Kidney capillary endothelial cell (primary cell): ENCODE measurements at places on chromosomes 2 and 18.

- no peak for DNase-seq
Observed at GRCh38 chr18:11517704-11518103, 91.7 kb upstream of the SLC35G4 start.

DNA sequence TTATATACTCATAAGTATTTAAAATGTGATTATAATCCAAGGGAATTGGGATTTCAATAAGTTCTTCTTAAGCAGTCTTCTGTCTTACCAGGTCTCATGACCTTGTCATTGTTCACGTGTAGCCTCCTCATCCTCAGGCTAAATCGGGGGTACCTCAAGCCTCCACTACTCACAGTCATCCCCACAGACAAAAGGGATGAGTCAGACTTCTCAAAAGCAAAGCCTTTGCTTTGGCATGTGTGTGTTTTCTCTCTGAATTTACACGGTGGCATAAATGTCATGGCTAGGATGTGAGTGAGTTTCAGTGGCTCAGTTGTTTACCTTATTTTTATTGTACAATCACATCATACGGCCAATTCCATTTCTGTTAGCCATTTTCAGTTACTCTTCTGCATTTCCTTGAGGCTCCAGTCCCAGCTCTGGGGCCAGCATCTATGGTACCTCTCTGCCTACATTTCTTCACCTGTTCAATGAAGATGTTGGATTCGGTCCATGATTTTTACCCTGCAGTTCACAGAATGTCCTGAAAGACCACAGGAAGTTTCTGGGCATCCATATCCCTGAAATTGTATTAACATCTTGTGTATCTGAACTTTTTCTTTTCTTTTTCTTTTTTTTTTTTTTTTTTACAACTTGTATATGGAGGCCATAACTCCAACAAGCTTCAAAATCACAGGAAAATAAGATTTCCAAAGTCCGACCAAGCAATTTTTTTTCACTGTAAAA is 195.3 kb downstream of the FHOD3 start:
- DNase-seq, result no peak

DNA sequence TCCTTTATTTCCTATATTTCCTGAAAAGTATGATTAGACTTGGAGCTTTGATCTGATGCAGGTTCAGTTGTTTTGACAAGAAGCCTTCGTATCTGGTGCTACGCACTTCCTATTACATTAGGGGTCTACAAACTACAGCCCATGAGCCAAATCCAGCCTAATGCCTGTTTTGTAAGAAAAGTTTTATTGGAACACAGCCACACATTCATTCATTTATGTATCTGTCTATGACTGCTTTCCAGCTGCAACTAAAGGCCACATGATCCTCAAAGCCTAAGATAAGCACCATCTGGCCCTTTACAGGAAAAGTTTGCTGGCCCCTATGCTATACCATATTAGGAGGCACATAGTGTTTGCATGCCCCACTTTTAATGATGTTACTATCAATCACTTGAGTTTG is 26.0 kb downstream of the EIF2AK3 start:
- DNase-seq, result no peak

DNA sequence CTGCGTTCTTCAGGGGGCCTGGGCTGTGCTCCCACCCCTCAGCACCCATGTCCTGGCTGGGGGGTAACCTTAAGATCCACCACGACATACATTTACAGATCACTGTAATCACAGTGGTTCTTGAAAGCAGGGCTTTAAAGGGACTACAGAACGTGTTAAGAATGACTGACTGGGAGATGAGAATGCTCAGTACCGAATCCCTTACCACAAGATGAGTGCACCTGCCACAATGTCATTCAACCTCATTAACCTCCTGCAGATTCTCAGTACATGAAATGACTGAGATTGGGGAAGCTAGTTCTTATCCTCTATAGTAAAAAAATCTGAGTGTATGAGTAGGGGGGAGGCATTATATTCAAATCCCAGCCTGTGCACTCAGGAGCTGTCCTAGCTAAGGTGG is 10.5 kb upstream of the PIEZO2 start:
- DNase-seq, result no peak
